NCI-H446 (cell line): ENCODE measurements at places on chromosomes 5 and 9.

- DNase-seq: no peak
Measured at GRCh38 chr9:70407081-70407503, 7.4 kb downstream of the KLF9 start.

GRCh38 chr9:13732290-13732689 is 452.8 kb upstream of the MPDZ start:
- no peak for DNase-seq

- no peak for DNase-seq
Measured at GRCh38 chr5:51396797-51397196, 13.5 kb downstream of the ISL1 start.

DNA sequence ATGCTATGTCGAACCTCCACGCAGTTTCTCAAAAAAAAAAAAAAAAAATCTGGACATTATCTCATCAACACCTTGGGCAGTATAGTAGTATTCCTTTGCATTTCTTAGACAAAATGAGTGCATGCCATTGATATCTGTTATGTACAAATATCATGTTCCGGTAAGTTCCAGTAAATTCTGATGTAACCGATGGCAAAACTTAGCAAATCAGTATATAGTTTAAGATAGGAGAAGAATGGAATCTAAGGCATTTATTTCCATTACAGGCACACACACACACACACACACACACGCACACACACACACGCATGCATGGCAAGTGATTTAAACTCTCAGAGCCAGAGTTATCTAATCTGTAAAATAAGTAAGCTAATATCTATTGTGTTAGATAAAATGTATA is 356.5 kb upstream of the TUSC1 start:
- no peak for DNase-seq

- DNase-seq: no peak
Measured at GRCh38 chr5:18397371-18397770, 763.1 kb downstream of the TAF11L14 start.

DNA sequence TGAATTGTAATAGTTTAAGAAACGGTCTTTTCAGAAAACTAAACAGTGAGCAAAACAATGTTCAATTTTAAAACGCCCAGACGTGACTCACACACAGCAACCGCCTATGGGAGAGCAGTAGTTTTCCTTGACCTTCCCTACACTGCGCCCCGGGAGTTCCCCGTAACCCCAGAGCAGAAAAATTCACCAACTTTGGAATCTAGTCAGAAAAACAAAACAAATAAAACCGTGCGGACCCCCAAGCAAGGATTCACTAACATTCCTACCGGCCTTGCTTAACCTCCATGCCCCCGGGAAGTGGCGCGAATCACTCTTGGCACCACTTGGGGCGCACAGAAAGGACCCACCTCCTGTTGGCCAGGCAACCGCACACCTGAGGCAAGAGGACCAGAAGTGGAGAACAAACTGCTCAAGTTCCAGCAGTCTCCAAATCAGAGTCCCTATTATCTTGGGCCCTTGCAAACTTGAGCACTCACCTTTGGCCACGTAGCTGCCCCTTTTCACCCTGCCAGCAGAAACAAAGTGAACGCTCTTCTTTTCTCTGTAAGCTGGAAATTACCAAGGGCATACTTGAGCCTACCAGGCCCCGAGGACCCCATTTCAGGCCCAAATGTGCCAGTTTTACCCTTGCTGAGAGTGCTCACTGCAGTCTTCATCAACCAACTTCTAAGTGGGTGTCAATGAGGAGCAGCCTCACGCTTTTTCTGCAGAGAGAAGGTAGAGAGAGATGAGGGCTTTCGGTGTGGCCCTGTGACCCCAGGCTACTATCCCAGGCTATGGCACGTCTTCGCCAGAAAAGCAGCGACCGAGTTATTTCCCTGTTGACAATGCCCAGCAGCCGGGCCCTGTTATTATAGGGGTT is 189.7 kb downstream of the MEF2C start:
- DNase-seq: no peak

DNA sequence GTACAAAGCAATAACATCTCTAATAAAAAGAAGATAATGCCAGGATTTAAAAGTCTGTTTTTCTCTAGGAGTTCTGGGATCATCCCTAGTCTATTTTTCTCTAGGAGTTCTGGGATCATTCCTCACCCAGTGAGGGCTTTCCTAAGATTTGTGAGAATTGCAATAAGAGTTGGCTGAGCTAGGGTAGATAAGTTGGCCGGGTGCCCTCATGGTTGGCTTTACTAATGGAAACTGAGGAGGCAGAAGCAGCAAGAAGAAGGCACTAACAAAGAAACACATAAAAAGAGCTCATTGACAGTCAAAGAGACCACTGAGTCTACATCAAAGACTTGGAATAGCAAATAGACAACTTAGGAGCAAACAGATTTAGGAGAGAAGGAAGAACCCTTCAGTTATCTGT is 4.2 kb downstream of the SLC1A3 start:
- DNase-seq: no peak

GRCh38 chr5:610011-610743 is 2.0 kb upstream of the CEP72 start:
- DNase-seq: no peak

GRCh38 chr9:98383758-98384157 is 128.3 kb upstream of the TBC1D2 start:
- DNase-seq: no peak

- no peak for DNase-seq
Measured at GRCh38 chr5:111469903-111470302, 42.4 kb downstream of the STARD4 start.

- DNase-seq: no peak
Measured at GRCh38 chr5:58666141-58666540, 83.3 kb downstream of the RAB3C start.

- DNase-seq: no peak
Measured at GRCh38 chr5:149490599-149491485, 60.4 kb downstream of the CSNK1A1 start.
